ENCODE measurements at places on chromosomes 12 and 14.

DNA sequence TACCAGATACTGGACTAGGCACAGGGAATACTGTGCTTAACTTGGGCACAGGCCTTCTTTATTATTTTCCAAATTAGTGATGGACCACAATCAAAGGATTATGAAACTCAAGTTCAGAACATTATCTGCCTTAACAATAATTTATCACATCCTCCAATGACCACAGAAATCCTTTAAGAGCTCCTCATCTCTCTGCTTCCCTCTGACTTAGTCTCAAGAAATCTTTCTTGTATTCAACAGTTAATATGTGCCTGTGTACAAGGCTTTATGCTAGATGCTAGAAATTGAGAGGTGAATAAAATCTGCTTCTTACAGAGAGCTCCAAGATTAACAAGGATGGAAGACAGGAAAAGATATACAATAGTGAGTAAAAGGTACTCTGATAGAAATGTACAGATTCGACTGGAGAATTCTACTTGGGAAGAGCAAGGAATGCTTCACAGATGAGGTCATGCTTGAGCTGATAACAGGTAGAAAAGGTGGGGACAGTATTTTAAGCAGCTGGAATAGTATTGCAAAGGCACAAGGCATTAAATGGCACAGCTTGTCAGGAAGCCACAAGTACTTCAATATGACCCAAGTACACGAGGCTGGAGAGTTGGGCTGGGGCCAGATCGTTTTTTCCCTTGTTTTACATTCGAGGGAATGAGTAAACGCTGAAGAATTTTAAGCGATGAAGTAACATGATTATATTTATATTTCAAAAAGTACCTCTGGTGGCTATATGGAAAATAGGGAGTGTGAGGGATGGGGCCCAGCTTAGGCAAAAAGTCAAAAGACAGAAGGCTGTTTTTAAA lies 55.1 kb upstream of the ARID2 start:
- no peaks in the 10 kb centered on the region for H3K36me3 ChIP-seq
- peak overlapping the region; percentile 21 for H3K4me3 ChIP-seq
- DNase-seq: peak; percentile 89
- H3K4me1 ChIP-seq: peaks cover 8% of the 10 kb centered on the region
- no peaks in the 10 kb centered on the region for H3K27me3 ChIP-seq

- no peaks in the 10 kb centered on the region for H3K4me1 ChIP-seq
- no peak for DNase-seq
- H3K4me3 ChIP-seq: no peak overlapping the region
- no peaks in the 10 kb centered on the region for H3K36me3 ChIP-seq
Measured at GRCh38 chr14:19873178-19873577, 1.8 kb upstream of the OR4K2 start.

- no peaks in the 10 kb centered on the region for H3K27me3 ChIP-seq
- DNase-seq: no peak
- no peak overlapping the region for H3K4me3 ChIP-seq
- H3K27ac ChIP-seq: no peak overlapping the region
- peaks cover 3% of the 10 kb centered on the region for H3K4me1 ChIP-seq
- H3K36me3 ChIP-seq: no peaks in the 10 kb centered on the region
Measured at GRCh38 chr12:125050868-125051267, 14.4 kb upstream of the AACS start.

DNA sequence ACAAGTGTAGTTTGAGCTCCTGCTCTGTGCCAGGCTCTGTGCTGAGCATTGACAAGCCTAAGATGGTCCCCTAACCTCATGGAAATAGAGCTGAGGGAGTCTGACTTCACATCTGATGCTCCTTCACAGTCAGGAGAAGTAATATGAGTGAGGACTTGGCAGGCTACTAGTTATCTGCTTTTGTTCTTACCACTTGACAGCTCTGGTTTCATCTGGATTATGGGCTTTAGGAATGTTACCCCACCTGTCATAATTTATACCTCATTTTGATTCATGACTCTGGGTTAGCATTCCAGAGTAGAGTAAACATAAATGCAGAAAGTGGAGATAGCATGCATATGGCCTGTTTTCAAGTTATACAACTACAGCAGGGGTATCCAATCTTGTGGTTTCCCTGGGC lies 40.5 kb downstream of the ATP6V1D start:
- H3K27ac ChIP-seq: no peak overlapping the region
- H3K36me3 ChIP-seq: peaks cover 29% of the 10 kb centered on the region
- no peaks in the 10 kb centered on the region for H3K4me1 ChIP-seq
- peak; percentile 50 for DNase-seq

- no peak overlapping the region for H3K27ac ChIP-seq
- no peaks in the 10 kb centered on the region for H3K4me1 ChIP-seq
- no peaks in the 10 kb centered on the region for H3K27me3 ChIP-seq
- DNase-seq: peak; percentile 37
- H3K4me3 ChIP-seq: no peak overlapping the region
- H3K36me3 ChIP-seq: no peaks in the 10 kb centered on the region
Measured at GRCh38 chr12:14273913-14274311, 91.6 kb upstream of the ATF7IP start.

GRCh38 chr12:95940514-95940913 lies 1.9 kb downstream of the CCDC38 start:
- H3K27ac ChIP-seq: no peak overlapping the region
- H3K4me1 ChIP-seq: peaks cover 3% of the 10 kb centered on the region
- no peak for DNase-seq
- no peaks in the 10 kb centered on the region for H3K36me3 ChIP-seq
- H3K4me3 ChIP-seq: no peak overlapping the region
- H3K27me3 ChIP-seq: peaks cover 2% of the 10 kb centered on the region

All from astrocyte (in vitro differentiated cells and primary cell).